ENCODE measurements at places on chromosomes 2 and 18. TPM values are rescaled to one million over a fixed set of nuclear protein-coding genes. Genes with fewer than 3 reads are reported as not detected.

DNA sequence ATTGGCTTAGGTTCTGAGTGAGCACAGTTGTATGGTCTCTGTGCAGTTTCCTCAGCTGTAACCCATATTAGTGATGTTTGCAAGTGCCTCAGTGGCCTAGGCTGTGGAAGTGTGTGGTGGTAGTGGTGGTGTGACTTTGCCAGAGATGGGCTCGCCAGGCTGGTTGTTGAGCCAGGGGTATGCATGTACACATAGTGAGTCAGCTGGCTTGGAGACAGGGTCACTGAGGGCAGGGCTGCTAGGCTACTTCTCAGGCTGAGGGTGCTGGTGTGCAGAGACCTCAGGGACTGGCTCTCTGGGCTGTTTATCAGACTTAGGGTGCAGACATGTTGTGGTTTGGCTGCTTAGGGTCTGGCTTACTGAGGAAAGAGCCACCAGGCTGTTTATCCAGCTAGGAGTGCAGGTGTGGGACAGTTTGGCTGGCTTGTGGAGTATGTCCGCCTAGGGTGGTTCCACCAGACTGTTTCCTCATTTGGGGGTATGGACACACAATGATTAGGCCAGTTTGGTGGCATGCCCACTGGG lies 15.0 kb downstream of the APLF start:
- DNase-seq: no peak

DNA sequence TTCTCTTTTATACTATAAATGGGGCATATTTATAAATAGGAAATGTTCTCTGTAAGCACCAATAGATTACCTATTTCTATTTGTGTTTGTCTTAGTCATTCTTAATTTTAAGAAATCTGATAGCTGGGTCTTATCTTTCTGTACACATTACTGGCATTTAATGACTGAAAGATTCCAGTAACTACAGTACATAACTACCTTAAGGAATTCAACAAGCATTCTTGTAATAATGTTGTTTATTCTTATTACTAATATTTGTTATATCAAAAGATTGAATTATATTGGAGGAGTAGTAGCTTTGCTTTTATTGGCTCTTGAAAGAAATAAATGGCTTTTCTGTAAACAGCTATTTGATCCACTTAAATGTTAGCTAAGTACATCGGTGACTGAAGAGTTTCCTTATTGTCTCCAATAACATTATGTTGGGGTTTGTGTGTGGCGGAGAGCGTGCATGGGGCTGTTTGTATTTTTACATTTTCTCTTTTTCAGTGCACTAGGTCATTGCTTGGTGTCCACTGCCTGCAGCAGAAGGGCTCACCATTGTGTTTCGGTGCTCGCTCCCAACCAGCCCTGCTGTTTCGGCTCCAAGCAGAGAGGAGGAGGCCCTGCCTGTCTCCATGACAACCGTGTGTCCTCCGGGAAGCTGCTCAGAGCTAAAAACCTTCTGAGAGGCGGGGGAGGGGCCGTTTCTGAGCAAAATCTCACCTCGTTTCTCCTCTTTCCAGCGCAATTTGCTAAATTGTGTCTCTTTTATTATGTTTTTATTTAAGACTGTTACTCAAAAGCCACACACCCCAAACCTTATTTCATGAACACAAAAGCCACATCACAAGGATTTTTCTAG lies 112.5 kb upstream of the SLC38A11 start:
- peak; percentile 88 for DNase-seq

DNA sequence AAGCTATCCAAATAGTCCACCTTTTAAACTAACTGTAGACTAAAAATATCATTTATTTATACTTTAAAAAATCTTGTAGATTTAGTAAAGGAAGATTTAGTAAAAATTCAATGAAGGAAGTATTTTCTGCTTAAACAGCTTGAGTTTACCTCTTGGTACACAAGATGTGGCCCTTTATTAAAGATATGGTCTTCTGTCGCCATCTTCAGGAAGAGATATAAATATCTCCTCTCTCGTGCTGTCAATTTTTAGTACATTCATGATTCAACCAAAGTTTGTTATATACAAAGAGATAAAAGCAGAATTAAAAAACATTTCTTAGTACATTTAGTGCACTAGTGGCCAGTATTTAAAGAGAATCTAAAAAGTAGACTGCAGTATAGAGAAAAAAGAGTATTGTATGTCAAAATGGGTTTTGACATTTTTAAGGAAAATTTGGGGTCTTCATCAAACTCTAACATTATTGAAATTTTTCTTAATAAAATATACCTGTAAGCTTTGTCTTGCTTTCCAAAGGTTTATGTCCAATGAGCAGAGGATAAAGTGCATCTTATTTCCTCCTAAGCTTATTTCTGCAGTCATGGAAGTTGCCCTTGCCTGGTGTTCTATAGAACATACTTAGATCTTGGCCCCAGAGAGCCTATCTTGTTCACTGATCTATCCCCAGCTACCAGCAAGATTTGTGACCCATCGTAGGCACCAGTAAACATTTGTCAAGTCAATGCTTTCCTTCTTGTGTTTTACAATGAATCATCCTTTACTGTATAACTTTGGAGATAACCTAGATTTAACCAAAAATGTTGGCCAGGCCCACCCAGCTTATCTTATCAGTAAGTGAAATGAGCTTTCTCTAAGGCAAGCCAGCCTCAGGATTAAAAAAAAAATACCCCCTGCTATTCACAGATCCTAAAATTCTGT lies 18.5 kb upstream of the EML6 start:
- DNase-seq: no peak

DNA sequence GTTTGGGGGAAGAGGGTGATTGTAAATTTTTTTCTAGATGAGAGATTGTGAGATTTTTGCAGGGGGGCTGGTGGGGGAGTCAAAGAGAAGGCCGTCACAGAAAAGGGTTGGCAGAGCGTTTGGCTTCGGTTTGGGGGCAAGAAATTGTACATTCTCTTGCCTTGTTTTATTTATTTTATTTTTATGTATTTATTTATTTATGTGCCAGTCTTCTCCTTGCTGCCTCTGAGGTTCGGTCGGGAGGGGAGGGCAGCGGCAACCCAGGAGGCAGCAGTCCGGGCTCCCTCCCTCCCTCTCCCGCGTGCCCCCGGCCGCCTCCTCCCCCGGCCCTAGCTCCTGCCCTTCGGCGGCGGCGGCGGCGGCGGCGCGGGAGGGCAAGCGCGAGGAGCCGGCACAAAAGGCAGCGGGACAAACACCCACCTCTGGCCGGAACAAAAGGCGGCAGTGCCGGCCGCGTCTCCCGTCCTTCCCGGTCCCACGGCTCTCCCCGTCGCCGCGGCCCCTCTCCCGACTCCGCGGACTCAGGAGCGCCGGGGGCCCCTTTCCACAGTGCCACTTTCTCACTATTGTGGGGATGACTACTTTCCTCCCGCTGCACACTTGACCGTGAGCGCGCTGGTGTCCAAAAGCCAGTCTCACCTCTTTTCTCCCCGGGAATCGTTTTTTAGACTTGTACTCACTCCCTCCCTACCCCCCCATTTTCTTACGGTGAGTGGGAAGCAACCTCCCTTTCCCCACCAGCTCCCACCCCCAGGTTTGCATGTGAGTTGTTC lies 1.2 kb downstream of the BCL11A start:
- DNase-seq: peak; percentile 68

AGXT gene
- 1.3 TPM for total RNA-seq

CFAP65 gene
- not detected for total RNA-seq
